ENCODE measurements at places on chromosomes 2 and 18. TPM values are rescaled to one million over a fixed set of nuclear protein-coding genes. Genes with fewer than 3 reads are reported as not detected.

DNA sequence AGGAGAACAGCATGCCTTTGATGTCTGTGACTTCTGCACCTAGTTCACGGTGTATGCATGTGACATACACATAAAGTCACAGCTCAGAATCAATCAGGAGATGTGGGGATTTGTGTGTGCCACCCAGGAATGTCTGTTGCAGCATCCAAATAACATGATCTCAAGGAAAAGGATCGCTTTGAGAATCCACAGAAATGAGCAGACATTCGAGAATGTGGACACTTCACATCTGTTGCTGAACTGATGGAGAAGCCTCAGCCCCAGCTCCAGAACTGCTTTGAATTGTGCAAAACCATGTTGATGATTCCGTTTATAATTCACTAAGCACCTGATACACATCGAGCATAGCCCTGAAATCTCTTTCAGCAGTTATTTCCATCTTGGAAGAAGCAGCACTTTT, 208.6 kb downstream of the CMPK2 start:
- DNase-seq, result no peak

TMEM200C gene
- polyA plus RNA-seq, result 18.2 TPM

RNF181 gene
- polyA plus RNA-seq, result 276 TPM

GRCh38 chr2:2742726-2743125, 411.7 kb upstream of the MYT1L start:
- no peak for DNase-seq

- DNase-seq, result no peak
Measured at GRCh38 chr2:204863336-204863735, 318.1 kb downstream of the PARD3B start.

ALKAL2 gene
- polyA plus RNA-seq, result 1.4 TPM

GRCh38 chr18:79962311-79962710, 2.1 kb upstream of the HSBP1L1 start:
- DNase-seq, result no peak

HOXD1 gene
- not detected for polyA plus RNA-seq

RAB17 gene
- polyA plus RNA-seq, result 3.1 TPM

GRCh38 chr2:45171136-45171501, 161.9 kb upstream of the SIX2 start:
- DNase-seq, result peak; percentile 49

IKZF2 gene
- 5.5 TPM for polyA plus RNA-seq

- DNase-seq, result no peak
Measured at GRCh38 chr18:33135951-33136660, 304.4 kb downstream of the CCDC178 start.

GRCh38 chr2:112869258-112869842, 32.8 kb upstream of the IL1B start:
- peak; percentile 75 for DNase-seq

GRCh38 chr2:197851451-197851850, 47.1 kb downstream of the PLCL1 start:
- DNase-seq, result no peak

Measured in cardiac muscle cell (in vitro differentiated cells and primary cell).